ENCODE measurements at places on chromosomes 16 and 17. TPM values are rescaled to one million over a fixed set of nuclear protein-coding genes. Genes with fewer than 3 reads are reported as not detected.

The SSTR5 gene
- polyA plus RNA-seq: not detected

The PRR29 gene
- polyA plus RNA-seq: 2.5 TPM

The CCL3 gene
- not detected for polyA plus RNA-seq

The PPY gene
- not detected for polyA plus RNA-seq

The PSMB10 gene
- polyA plus RNA-seq: 52.7 TPM

The CORO7 gene
- 21.9 TPM for polyA plus RNA-seq

The ZNF23 gene
- polyA plus RNA-seq: 7.3 TPM

The CBX4 gene
- polyA plus RNA-seq: 21.9 TPM

The CPD gene
- polyA plus RNA-seq: 12.5 TPM

Measured in SK-N-SH (cell line).